Activated naive CD8-positive, alpha-beta T cell treated with anti-CD3 and anti-CD28 coated beads, Interleukin-2, amount 50 U/mL, for 24 hours (primary cell): ENCODE measurements at places on chromosomes 16 and 17.

DNA sequence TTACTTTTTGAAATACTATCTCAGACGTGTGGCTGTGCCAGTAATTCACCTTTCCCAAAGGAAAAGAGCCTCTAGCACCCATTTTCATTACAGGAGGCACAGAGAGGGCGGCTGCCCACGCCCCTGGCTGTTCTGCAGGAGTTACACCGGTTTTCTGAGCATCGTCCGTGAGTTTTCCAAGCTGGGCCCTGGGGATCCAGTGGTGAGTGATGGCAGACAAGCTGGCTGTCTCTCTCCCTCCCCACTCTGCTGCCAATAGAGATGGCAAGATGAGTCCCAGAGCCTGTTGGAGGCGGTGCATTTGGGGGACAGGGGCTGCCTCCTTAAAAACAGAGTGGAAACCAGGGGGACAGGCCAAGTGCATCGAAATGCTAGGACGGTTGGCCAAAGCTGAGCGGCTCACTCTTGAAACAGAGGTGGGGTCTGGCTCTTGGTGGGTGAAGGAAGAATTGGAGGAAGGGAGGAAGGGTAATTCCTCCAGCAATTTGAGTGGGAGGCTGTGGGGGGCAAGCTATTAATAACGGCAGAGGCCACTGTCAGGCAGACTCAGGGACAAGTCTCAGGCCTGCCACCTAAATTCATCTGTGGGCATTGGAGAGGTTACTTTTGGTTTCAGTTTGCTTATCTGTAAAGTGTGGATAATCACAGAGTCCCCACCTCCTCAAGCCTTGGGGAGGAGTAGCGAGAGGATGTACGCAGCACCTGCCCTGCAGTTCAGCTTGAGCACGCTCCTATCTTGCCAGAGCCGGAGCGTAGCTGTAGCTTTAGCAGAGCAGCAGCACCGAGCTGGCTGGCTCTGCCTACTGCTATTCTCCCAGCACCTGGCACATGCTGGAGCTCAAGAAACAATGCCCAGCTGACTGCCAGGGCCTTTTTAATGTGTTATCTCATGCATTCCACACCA is 7.5 kb upstream of the NOS2 start:
- DNase-seq = peak; percentile 47

DNA sequence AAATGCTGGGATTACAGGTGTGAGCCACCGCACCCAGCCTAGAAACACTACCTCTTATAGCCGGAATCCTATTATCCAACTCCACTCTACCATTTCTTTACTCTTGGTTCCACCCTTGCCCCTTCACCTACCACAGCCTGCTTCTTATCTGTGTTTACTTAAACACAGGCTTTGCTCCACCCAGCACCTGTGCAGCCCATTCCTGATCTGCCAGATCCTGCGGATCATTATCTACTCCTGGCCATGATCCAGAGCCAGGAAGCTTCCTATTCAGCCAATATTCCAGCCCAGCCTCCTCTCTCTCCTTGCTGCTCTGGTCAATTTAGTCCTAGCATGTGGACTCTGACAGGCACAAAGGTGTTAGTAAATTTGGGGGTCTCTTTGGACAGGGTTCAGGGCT is 98.8 kb upstream of the MED13 start:
- no peak for DNase-seq

- DNase-seq = peak; percentile 51
Measured at GRCh38 chr17:80759377-80759673, 214.7 kb downstream of the RPTOR start.

DNA sequence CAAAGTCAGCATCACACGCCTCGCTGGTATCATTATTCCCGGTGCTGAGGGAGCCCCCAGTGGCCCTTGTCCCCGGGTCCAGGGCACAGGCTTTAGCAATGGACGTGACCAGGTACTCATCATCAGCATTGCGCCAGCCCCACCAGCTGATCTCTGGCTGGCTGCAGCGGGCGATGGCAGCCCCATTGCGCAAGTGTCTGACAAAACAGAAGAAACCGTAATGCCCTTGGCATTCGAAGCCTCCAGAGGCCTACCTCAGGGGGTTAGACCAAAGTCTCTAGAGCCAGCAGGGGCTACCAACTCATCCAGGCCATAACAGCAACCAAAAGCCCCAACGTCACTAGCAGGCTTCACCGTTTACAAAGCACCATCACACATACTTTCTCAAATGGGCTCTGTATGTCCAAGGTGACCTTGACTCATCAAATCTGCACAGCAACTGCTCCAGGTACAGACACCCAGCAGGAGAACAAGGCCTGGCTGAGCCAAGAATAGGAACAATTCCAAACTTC is 7.3 kb downstream of the MTMR4 start:
- DNase-seq = no peak

- DNase-seq = no peak
Measured at GRCh38 chr16:12721841-12722421, 81.8 kb downstream of the CPPED1 start.

- DNase-seq = peak; percentile 23
Measured at GRCh38 chr17:64218066-64218465, 45.0 kb downstream of the TEX2 start.

DNA sequence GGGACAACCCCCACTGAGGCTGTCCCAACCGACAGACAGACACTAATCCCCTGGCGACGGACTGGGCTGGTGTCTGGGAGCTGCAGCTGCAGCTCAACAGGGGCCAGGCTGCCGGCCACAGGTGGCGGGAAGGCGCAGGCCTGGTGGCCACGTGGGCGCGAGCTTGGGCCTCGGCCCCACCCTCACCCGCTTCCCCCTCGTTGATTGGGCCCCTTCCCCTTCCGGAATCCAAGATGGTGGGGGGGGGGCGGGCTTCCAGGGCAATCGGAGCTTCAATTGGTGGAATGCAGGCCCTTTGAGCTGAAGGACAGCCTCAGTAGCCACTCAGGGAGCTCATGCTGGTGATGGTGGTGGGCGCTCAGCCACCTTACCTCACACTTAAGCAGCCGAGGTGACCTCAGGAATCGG is 8.7 kb upstream of the TBX4 start:
- no peak for DNase-seq

DNA sequence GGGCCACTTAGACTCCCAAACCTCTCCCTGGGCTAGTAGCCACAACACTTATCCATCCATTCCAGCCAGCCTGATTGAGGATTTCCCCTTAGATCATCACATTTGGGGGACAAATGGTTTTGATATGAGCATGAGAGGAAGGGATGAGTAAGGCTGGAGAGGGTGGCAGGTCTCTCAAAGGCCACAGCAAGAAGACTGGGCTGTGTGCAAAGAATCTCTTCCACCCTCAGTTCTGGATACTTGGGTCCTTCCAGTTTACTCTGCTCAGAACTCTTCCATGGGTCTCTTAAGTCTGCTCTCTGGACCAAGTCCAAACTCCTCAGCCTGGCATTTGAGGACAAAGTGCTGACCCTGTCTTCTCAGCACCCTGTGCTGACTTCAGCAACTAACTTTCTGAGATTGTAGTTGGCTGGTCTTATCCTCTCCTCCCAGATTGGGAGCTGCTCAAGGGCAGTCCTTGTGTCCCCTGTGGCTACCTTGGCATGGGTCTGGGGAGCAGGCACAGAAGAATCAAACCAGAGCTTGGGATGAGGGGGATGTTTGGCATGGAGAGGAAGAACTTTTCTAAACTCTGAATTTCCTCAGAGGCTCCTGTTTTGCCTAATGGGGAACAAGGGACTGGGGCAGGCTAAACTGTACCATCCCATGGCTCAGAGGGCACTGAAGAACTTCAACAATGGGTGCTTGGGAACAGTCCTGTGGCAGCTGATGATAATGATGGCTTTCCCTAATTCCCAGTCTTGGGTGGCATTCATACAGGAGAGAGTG is 3.1 kb upstream of the NFATC3 start:
- no peak for DNase-seq

- no peak for DNase-seq
Measured at GRCh38 chr16:19542138-19542821, 13.2 kb upstream of the VPS35L start.

DNA sequence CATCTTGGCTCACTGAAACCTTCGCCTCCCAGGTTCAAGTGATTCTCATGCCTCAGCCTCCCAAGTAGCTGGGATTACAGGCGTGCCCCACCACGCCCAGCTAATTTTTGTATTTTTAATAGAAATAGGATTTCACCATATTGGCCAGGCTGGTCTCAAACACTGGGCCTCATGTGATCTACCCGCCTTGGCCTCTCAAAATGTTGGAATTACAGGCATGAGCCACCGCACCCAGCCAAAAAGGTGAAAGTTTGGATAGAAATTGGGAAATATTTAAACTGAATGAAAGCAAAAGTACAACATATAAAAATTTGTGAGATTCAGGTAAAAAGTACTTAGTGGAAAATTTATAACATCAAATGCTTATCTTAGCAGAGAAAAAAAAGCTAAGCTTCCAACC is 52.9 kb upstream of the KIFC3 start:
- no peak for DNase-seq

DNA sequence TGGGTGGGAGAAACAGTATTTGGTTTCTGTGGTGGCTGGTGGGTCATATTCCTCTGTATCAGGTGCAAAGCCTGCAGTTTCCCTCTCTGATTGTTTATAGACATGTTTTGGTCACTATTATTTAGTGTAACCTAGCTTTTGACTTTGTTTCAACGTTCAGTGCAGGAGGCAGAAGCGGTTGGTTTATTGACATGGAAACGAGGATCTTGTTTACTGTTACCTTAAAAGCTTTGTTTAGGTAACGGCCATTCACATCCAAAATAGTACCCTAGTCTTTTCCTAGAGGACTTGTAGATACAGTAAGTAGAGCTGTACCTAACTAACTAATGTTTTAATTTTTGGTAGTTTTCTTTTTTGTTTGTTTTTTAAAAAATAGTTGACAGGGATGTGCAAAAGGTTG is 3.5 kb downstream of the MSI2 start:
- DNase-seq = no peak

- no peak for DNase-seq
Measured at GRCh38 chr17:73304971-73305812, 6.6 kb downstream of the CDC42EP4 start.

DNA sequence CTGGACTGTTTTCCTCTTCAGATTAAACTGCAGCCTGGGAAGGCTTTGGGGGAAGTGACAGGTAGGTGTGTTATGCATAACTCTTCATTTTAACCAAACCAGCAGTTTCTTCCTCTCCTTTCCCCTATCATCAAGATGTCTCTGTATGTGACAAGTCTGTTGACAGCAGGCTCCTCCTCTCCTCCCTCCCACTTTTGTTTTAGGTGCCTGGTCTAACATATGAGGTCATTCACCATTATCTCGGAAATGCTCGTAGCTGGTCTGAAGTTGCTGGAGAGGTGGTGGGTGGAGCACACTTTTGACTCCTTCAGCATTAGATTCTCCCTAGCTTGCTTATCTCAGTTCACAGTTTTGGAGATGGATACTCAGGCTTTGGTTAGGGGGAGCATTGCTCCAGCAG is 571.0 kb upstream of the EEF2KMT start:
- no peak for DNase-seq

DNA sequence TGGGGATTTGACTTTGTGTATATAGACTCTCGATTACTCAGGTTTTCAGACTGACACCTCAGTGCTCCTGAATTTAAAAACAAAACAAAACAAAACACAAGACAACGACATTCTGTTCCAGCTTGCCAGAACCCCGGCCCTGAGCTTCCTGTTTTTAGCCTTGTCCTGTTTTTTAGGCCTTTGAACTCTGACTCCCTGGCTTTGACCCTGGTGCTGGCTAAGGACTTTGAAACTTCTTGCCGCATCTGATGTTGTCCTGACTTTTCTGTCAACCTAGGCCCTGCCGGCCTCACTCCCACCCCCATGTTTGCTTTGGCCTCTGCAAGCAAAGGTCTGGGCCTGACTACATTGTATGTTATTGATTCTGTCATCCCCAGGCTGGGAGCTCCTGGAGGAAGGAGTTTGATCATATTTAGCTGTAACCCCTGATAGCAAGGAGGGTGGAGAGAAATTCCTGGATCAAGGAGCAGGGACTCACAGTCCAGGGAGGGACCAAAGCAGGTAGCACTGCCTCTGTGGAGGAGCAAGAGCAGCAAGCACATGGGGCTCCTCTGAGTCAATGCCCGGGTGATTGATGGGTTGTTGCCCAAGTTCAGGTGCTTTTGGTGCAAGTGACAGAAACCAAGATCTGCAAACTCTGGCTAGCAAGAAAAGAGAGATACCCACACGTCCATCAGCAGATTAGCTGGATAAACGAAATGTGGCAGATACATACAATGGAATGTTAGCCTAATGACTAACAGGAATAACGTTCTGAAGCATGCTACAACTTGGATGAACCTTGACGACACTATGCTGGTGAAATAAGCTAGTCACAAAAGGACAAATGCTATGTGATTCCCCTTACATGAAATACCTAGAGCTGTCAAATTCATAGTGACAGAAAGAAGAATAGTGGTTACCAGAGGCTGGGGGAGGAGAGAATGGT is 7.7 kb downstream of the CCL16 start:
- DNase-seq = no peak

DNA sequence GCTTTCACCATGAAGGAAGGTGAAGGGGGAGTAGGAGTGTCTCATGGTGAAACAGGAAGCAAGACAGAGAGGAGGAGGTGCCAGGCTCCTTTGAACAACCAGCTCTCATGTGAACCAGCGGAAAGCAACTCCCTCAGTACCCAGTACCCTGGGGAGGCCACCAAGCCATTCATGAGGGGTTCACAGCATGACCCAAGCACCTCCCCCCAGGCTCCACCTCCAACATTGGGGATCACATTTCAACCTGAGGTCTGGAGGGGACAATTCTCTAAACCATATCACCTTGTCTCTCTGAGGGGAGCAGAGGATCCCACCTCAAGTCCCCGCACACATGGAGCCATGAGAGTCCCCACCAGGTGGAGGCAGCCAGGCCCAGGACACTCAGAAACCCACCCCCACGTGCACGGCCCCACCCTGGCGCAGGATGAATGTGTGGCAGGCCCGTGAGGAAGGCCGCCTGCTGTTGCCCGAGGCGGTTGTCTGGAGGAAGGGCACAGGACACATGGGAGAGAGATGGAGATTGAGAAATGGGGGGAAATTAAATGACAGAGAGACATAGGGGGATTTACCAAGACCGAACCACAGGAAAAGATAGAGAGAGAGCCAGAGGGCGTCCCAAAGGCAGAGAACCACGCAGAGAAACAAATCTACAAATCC is 85.9 kb downstream of the TMEM132E start:
- DNase-seq = no peak

GRCh38 chr16:75818491-75818890 is 92.2 kb upstream of the CPHXL start:
- DNase-seq = no peak

DNA sequence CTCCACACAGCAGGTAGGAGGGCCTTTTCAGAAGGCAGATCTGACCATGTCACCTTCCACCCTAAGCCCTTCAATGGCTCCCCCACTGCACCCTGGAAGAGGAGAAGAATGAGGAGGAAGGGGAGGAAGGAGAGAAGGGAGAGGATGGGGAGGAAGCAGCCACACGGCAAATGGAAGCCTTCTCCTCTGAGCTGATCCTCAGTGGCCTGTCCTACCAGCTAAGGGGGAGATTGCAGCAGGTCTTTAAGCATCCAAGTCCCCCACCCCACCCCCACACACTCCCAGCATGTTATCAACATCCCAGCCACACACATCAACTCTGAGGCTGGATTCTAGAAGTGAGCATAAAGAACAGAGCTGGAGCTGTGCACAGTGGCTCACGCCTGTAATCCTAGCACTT is 46.2 kb upstream of the RBFOX3 start:
- no peak for DNase-seq
